ENCODE measurements at places on chromosomes 6 and 20.

DNA sequence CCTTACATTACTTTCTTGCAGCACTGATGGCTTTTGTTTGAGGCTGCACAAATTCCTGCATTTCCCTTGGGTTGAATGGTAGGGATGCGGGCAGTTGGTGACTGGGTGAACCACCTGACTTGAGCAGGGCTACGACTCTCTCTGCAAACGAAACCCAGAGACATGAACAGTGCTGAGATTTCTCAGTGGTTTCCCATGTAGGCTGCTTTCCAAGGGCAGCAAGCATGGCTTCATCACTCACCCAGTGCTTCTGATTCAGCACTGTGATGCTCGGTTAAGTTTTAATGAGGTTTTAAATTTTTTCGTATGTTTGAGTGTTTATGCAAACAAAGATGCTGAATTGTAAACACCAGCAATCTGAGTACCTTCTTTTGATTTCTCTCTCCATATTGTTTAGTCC is 127.2 kb downstream of the MTHFD1L start:
- DNase-seq, result no peak

DNA sequence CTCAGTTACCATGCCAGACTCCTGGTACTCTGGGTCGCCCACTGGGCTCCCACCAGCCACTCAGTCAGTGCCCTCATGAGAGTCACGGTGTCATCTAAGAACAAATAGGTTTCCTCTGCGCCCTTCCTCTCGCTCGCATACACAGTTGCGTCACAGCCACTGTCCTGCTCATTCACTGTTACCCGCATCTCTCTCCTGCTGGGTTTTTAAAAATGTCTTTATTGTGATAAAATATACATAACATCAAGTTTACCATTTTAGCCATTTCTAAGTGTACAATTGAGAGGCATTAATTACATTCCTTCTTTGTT is 4.0 kb downstream of the TEAD3 start:
- no peak for DNase-seq

GRCh38 chr20:5463007-5463686 is 146.4 kb upstream of the PROKR2 start:
- DNase-seq, result no peak

DNA sequence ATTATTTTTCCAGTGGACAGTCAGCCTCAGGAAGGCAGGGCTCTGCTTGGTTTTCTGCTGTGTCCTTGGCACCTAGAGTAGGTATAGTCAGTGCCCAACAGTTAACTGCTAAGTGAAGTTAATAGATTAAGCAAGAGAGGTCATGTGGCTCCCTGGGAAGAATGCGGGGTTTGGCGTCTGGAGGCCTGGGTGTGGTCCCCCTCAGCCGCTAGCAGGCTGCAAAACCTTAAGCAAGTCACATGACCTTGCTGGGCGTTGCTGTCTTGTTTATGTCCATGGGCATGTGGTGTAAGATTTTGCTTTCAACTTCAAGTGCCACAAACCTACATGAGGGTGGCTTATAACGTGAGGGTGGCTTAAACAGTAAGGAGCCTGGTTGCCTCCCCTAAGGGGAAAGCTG is 75.5 kb upstream of the SCP2D1 start:
- no peak for DNase-seq
